ENCODE measurements at places on chromosomes 11 and 22. TPM values are rescaled to one million over a fixed set of nuclear protein-coding genes. Genes with fewer than 3 reads are reported as not detected.

DNA sequence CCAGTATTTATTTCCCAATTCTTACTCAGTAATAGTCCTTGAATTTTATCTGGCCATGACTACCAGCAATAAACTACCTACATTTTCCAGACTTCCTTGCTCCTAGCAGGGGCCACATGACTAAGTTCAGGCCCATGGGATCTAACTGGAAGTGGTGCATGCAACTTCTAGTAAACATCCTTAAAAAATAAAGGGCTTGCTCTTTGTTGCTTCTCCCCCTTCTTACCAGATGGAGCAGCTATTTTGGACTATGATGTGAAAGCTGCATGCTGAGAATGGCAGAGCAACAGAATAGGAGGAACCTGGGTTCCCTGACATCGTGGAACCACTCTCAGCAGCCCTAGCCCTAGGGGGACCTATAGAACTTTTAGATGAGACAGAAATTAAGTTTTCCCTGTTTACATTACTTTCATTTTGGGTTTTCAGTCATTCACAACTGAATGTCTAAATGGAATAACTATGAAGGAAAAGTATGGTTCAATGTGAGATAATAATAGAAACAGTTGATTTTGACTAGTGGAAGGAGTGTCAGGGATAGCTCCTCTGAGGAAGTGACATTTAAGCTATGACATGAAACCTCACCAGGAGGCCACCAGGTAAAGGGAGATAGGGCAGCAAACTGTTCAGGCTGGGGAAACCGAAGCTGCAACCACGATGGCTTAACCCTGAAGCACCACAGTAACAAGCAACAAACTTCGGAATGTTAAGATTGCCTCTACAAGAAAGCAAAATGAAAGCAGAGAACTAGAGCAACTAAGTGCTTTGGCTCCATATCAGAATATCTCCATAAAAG is 48.9 kb downstream of the PHF21A start:
- DNase-seq: peak; percentile 14

DNA sequence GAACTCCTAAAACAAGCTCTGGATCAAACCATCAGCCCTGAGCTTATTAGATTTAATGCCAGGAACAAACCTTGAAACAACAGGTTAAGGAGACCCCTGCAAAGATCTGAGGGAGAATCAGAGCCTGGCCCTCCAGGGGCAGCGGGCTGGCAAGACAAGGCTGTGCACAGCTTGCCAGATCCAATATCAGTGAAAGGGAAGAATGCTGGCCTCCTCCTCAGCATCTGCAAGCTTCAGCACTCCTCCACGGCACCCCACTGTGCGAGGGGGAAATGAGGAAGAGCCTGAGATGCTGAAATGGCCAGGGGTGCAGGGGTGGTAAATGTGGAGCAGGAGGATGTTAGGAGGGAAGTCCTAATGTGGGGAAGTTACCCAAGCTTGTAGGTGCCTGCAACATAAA is 167.0 kb downstream of the TENM4 start:
- no peak for DNase-seq

Gene SCO2
- 7.7 TPM for total RNA-seq

DNA sequence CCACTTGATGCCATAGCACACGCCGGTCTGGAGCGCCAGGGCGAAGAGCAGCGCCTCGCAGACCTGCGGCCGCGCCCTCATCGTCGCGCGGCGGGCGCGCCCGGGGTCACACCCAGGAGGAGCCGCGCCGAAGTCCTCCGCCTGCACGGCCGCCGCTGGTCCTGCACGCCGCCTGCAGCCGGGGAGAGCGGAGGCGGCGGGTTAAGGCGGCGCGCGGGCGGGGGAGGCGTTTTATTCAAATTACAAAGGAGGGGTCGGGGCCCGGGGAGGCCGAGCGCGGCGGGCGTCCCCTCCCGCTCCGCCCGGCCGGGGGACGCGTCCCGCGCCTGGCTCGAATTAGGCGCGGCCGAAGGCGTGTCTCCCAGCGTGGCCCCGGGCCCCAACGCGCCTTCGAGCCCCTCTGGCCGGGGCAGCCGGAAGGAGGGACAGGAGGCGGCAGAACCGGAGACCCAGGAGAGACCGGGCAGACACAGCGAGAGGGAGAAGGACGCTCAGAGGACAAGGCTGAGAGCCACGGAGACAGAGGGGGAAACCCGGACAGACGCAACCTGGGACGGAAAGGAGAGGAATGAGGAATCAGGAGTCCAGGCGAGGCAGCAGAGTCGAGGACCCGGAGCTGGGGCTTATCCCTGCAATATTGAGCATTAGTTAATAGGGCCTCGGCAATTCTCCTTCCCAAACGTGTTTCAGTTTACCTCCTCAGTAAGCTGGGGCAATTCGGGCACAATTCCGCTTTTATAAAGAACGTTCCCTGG is at the start of gene WNT11:
Gene WNT11, minus strand, starts transcription at position 176 of the 755 bp plus-strand sequence. Its CDS starts 95 bp downstream, at position 81.
- no peak for DNase-seq

DNA sequence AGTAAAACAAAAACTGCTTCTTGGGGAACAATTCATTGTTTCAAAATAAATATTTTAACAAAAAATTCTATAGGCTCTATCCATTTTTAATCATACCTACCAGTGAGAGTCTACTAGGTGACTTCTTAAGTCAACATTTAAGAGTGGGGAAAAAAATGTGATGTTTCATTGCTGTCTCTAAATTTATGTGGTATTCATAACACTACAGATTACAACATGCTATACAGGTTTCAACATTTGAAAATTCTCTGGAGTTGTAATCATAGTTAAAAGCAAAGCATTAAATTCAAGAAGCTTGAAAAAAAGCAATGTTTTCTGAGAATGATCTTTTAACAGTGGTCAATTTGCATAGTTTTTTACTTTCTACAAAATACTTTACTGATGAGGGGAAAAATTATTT is 18.3 kb downstream of the SBF2 start:
- no peak for DNase-seq

Gene BANF1
- total RNA-seq: 67.8 TPM

Gene MS4A7
- total RNA-seq: not detected

- DNase-seq: no peak
Measured at GRCh38 chr11:122917311-122917710, 34.8 kb downstream of the JHY start.

DNA sequence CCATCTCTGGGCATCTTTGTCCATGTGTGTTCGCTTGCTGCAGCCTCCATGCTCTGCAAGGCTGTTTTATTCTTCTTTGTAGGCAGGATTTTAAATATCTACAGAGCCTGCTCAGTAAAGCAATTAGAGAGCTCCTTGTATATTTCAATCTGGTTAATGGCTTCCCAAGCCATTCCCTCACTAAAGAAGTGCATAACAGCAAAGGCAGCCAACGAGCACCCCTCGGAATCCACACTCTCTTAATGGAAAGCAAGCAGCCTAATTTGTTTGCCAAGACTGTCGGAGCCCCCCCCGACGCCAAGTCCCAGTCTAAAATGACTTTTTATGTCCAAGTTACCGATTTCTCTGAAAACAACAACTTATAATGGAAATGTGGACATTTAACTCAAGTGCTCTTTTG is 123.6 kb downstream of the ARL14EP start:
- no peak for DNase-seq

DNA sequence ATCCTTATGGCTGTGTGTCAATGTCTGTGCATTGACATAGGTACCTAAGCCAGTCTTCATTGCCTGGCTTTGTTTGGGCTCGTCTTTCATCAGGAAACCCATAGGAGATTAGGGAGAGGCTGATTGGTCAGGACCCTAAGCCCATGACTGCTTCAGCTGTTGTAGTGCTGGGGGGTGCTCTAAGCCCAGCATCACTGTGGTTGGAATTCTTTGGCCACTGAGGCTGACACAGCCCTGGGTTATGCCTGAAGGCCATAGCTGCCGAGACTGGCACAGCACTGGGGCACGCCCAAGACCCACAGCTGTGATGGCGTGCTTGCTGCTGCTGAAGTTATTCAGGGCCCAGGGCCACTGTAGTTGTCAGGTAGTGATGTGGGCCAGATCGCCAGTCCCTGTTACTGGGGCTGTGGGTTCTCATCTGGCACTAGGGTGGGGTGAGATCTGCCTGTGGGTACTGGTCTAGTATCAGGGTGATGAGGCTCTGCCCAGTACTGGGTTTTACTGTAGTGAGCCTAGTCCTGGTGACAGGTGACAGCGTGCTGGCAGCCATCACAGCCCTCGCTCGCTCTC is 4.9 kb downstream of the USP18 start:
- DNase-seq: peak; percentile 87

DNA sequence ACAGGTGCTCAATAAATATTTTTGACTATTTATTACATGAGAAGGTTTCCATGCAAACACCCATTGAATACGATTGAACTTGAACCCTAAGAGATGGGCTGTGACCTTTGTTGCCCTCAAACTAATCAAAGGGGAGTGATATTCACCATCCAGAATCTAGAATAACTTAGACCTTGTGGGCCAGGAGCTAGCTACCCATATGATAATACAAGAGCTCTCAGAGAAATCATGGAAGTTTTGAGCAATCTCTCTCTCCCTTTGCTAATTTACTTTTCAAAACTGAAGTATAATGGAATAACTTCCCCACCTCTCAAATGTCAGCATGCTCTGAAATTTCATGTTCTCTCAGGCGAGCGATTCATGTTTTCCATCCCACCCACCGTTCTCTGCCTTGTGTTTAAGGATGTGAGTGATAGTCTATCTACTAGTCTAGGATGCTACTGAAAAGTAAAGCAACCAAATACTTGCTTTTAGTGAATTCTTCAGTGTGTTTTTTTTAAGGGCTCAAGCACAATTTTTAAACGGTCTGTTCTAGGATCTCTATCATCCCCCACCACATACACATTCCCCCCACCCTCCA is 33.3 kb downstream of the BARX2 start:
- DNase-seq: no peak

- no peak for DNase-seq
Measured at GRCh38 chr22:37480387-37481346, 5.5 kb downstream of the MFNG start.

DNA sequence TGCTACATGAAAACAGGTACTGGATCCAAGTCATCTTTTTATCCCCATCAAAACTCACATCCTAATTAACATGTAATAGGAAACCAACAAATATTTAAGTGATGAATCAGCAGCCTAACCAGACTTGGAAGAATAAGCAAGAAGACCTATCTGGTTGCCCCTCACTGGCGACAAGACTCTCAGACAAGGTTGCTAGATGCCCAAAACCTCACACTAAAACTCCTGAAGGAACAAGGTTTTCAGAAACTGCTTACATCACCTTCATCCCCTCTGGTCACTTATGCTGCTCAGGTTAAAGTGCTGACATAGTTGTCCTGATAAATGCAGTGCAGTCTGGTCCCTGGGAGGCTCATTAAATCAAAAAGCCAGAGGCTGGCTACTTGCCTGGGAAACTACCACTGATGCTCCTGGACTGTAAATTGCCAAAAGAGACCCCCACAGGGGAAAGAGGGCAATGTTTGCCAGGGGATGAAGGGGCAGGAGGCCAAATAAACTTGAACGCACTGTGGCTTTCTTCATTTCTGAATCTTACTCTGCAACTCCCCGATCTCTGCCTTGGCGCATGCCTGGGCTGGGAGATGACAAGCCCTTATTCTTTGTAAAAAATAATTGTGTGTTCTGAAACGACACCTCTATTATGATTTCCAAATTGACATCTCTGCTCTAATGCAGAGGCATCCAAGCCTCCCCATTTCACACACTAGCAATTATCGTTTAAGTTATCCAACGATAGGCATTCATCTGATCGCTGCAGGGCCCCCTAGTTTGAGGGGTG is 72.7 kb downstream of the AMBRA1 start:
- DNase-seq: peak; percentile 57

- no peak for DNase-seq
Measured at GRCh38 chr11:2376751-2377451, at the start of gene CD81. Gene CD81, plus strand, starts transcription at chr11:2377310. Its CDS starts 240 bp downstream, at chr11:2377550.

Gene UBQLNL
- 0.06 TPM for total RNA-seq

DNA sequence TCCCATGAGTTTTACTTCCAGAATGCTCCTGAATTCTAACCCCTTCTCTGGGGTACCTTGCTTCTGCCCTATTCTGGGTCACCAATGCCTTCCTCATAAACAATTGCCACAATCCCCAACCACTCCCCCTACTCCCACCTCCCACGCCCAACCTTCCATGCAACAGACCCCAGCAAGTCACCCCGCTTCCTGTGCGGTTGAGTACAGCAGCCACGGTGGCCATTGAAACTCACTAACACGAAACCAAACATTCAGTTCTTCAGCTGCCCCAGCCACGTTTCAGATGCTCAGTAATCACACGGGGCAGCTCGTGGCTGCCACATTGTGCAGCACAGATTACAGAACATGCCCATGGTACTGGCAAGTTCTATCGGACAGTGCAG is 3.7 kb upstream of the BCR start:
- DNase-seq: no peak

- no peak for DNase-seq
Measured at GRCh38 chr11:115439385-115439784, 64.8 kb downstream of the CADM1 start.

Gene SPI1
- not detected for total RNA-seq

Gene EIF4ENIF1
- total RNA-seq: 11.9 TPM

Gene RNF214
- total RNA-seq: 12.6 TPM

DNA sequence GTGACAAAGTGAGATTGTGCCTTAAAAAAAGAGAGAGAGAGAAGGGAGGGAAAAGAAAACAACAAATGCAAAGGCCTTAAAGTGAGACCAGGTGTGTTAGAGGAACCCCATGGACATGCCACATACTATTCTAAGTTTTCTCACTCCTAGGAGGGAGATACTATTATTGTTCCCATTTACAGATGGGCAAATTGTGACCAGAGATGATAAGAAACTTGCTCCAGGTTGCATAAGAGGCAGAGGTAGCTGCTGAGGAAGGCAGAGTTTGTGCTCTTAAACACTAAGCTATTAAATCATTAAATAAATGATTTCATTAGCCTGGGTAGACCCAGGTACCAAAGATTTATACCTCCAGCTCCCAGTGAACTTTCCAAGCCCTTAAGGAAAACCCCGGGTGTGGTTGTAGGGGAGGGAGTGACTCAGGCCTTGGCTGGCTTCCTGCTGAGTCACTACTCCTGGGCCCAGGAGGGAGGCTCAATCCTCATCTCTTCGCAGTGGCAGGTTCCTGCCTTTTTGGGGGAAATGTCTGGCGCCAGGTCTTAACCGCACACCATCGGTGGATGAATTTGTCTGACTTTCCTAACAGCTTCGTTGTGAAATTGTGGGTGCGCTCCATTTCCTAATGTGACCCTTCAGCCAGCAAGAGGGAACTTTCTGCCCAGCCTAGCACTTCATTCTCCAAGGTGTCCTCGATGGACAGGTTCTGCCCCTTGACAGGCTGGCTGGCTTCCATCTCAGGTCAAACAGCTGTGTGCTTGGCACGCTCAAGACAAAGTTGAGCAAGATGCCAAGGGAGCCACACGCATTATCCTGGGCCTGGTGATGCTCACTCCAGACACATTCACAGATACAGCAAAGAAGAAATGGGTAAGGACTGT is 33.4 kb upstream of the PTPRJ start:
- DNase-seq: peak; percentile 86

GRCh38 chr11:45182902-45183301 is 36.5 kb downstream of the PRDM11 start:
- peak; percentile 18 for DNase-seq
